ENCODE measurements at places on chromosomes 7 and 10.

GRCh38 chr10:113089551-113089950 lies 139.5 kb downstream of the TCF7L2 start:
- no peak for DNase-seq

- DNase-seq: no peak
These were observed 1.6 kb downstream of the SFMBT2 start for GRCh38 chr10:7409045-7409731.

- DNase-seq: no peak
These were observed 317.1 kb upstream of the SEMA3C start for GRCh38 chr7:81235997-81236396.

DNA sequence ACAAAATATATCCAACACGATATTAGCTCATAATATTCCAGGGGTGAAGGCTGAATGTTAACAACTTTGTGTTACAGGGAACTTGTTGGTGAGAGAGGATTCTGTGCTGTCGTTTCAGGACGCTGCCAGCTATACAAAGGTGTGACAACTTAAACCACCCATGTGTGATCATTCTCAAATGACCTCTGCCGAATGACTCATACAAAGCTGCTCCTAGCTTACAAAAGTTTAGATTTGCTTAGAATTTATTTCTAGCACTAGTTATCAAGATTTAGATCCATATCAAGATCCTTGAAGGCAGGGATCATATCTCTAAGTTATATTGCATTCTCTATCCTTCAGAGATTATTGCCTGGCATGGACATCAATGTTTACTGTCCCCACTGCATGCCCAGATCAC lies 65.3 kb downstream of the COBL start:
- DNase-seq: peak; percentile 73

- no peak for DNase-seq
These were observed 257.3 kb downstream of the TRIL start for GRCh38 chr7:28700790-28701203.

Measured in SW480 (cell line).